ENCODE measurements at places on chromosomes 11 and 22. TPM values are rescaled to one million over a fixed set of nuclear protein-coding genes. Genes with fewer than 3 reads are reported as not detected.

GRCh38 chr11:110564676-110565356 lies 135.1 kb downstream of the FDX1 start:
- no peak for DNase-seq

Gene HEPN1
- total RNA-seq = not detected

DNA sequence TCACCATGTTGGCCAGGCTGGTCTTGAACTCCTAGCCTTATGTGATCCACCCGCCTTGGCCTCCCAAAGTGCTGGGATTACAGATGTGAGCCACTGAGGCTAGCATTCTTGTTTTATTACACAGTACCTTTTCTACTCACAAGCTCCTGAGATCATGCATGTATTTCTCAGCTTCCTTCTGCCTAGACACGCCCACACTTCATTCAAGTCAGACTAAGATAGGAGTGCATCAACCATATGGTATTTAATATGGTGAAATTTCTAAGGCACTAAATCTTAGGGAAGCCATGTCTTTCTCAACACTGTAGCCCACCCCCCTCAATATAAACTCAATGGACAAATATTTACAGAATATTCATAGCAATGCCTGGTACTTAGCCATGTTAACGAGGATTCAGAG lies 62.1 kb downstream of the SLC25A17 start:
- DNase-seq = peak; percentile 69

DNA sequence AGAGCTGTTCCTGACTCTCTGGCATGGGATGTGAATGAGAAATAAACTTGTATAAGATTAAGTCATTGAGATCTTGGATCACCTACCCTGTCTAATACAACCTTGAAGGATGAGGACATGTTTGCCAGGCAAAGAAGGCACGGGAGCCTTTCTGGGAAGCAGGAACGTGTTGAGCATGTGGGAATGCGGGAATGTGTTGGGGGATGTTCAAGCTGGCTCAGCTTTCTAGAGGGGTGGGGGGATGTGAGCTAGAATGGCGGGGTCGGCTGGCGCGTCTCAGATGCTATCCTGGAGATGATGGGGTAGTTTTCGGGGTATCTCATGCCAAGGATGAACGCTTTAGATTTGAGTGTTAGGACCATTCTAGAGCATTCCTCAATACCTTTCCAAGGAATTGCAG lies 227.1 kb downstream of the DSCAML1 start:
- DNase-seq = no peak
